ENCODE measurements at places on chromosomes 7 and 10. TPM values are rescaled to one million over a fixed set of nuclear protein-coding genes. Genes with fewer than 3 reads are reported as not detected.

DNA sequence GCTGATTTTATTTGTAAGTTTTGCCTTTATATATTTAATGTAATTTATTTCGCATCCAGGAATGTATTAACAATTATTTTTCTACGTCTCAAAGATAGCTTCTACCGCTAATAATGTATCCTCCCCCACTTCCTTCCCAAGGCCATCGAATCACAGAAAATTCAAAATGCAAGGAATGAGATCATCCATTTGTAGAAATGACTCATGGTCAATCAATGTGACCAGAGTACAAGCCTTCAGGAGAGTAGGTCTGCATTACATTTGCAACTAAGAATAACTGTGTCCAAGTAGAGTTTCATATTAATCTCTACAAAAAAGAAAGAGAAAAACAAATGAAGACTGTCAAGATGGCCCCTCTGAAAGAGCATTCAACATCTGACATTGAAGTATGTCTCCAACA is 205.9 kb upstream of the PHF14 start:
- no peak for DNase-seq
- H3K4me3 ChIP-seq, result no peak overlapping the region
- H3K27me3 ChIP-seq, result no peaks in the 10 kb centered on the region
- no peak overlapping the region for H3K27ac ChIP-seq

- H3K36me3 ChIP-seq, result no peaks in the 10 kb centered on the region
- H3K27ac ChIP-seq, result peak overlapping the region; percentile 78
These were observed 294.6 kb downstream of the PTEN start for GRCh38 chr10:88157981-88158465.

DNA sequence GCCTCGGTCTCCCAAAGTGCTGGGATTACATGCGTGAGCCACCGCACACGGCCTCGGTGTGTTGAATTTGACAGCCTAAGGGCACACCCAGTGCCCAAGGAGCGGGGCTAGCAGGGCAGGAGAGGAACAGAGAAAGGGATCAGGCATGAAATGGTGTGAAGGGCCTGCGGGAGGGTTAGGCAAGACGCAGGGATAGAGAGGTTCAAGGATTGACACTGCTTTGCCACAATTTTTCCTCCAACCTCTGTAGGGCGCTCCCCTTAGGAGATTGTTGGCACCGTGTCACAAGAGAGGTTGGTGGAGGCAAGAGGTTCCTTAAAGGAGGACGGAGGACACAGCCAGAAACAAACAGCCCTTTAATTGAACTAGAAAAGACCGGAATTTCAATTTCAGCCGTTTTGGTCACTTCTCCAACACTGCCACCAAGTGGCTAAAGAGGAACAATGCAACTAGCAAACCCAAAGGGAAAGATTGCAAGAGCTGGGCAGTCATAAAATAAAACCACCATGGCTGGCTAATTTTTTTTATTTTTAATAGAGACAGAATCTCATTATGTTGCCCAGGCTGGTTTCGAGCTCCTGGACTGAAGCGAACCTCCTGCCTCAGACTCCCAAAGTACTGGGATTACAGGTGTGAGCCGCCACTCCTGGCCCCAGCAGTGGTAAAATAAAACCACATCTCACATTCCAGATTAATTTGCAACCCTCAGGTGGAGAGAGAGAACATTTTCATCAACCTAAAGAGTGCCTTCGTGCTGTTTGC is 6.9 kb upstream of the CREB3L2 start:
- no peaks in the 10 kb centered on the region for H3K27me3 ChIP-seq
- H3K4me1 ChIP-seq, result no peaks in the 10 kb centered on the region
- no peak for DNase-seq
- H3K36me3 ChIP-seq, result no peaks in the 10 kb centered on the region
- H3K4me3 ChIP-seq, result no peak overlapping the region

GRCh38 chr7:36217211-36217960 is 64.3 kb downstream of the EEPD1 start:
- H3K4me1 ChIP-seq, result no peaks in the 10 kb centered on the region
- no peak for DNase-seq
- H3K36me3 ChIP-seq, result no peaks in the 10 kb centered on the region
- H3K27me3 ChIP-seq, result no peaks in the 10 kb centered on the region
- no peak overlapping the region for H3K27ac ChIP-seq
- no peak overlapping the region for H3K4me3 ChIP-seq

GATA3 gene
- 36.4 TPM for total RNA-seq

ZNF467 gene
- total RNA-seq, result 5.0 TPM
